ENCODE measurements at places on chromosomes 5 and 9.

- no peak for DNase-seq
Measured at GRCh38 chr5:16837305-16837704, 98.8 kb downstream of the MYO10 start.

- DNase-seq = no peak
Measured at GRCh38 chr5:6496207-6496584, 47.5 kb downstream of the UBE2QL1 start.

- no peak for DNase-seq
Measured at GRCh38 chr5:60487885-60488442, 212.0 kb downstream of the DEPDC1B start.

DNA sequence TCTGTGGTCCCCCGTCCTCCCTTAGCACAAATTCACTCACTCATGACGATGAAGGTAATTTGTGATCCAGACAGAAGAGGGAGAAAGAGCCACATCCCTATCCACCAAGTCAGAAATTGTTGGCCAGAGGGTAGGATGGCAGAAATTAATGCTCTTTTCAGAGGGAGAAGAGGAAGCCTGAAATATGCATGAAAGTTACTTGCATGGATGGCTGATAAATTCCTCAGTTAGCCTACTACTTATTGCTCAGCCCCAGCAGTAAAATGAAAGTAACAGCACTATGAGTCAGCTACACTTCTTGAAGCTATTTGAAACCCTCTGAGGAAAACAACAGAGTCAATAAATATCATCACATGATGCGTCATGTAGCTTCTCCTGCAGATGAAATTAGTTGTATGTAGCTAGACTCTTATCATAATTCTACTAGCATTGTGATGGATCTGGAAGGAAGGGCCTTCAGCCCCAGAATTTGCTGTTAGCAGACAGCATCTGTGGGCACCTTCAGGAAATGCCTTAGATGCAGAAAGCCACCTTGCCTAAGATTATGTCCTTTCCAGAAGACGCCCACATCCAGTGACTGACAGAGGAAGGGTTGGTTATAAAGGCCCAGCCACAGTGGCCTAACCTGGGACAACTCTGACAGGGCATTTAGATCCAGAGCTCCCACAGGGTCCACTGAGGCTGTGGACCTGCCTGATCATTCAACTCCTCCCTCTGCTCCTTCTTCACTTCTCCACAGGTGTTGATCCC, 81.2 kb upstream of the CCDC112 start:
- DNase-seq = no peak

DNA sequence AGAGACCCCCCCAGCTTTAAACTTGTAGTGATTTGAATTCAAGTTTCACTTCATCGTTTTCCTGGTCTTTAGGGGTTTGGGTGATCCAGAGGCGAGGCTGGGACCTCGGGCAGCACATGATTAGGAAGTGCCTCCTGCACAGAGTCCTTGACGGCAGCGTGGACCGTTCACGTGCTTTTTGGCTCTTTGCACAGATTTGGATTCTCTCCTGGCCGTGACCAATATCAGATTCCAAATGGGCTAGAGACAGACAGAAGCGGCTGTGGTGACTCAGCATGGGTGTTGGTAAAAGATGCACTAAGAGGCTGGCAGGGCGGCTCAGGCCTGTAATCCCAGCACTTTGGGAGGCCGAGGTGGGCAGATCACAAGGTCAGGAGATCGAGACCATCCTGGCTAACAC, 117.2 kb upstream of the CACNA1B start:
- no peak for DNase-seq

Measured in T-helper 1 cell (primary cell).